ENCODE measurements at places on chromosomes 16 and 17.

DNA sequence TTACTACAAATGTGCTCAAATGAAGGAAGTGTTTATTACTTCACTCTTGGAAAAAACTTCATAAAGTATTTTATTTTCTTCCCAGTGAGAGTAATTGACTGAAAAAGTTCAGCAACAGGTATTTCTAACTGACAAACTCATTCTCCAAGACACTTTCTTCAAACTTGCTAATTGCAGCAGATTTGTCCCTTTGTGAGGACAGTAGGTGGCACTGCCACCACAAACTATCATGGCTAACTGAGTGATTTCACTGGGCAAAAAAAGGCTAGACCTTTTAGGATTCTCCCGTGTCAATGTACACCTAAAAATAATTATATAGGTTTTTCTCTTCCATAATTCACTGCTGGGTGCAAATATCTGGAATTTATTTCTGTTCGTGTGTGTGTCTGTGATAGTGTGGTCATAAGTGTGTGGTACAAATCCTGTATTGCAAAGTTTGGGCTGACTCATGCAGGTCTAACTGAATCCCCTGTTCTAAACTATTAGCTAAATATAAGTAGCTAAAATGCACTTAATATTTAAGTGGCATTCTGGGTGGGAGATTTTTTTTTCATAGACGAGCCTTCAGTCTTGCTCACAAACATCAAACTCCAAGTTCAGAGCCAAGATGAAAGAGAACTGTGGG, 3.9 kb downstream of the HS3ST3A1 start:
- peak; percentile 65 for DNase-seq

DNA sequence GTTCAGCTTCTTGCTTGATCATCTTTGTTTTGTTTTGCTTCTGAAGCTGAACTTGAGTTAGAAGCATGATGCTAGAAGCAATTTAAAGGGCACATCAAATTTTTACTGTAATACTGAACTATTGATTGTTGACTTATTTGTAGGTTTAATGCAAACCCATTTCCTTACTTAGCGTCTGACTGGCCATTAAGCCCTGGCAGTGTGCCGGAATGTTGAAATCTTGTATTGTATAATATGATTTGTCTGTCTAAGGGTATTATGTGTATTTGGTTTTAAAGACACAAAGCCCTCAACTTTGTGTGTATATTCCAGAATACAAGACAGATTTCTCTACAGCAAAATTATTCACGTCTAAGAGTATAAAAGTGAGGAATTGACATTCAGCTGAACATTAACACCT, 39.7 kb downstream of the NUP93 start:
- no peak for DNase-seq

GRCh38 chr16:48565752-48566151, 44.2 kb downstream of the N4BP1 start:
- no peak for DNase-seq

GRCh38 chr16:80656711-80657150, 115.9 kb downstream of the DYNLRB2 start:
- no peak for DNase-seq

DNA sequence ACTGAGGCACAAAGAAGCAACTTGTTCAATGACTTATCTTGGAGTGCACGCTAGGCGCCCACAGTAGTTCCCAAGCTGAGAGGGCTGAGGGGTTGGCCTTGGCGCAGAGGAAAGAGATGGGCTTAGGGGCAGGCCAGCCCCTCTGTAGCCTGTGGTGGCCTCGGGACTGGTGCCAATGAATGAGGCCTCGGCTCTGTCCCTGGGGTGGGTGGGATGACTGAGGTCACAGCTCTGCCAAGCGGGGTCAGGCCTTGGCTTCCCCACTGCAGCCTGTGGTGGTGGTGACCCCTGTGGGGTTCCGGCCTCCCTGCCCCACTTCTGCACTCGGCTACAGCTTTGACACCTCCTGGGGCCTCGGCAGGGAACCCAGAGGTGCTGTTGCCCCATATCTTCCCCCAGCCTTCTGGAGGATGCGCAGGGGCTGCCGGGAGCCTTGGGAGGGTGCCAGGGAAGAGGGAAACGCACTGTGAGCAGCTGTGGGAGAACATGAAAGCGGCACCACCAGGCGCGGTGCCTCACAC, 46.0 kb downstream of the BEAN1 start:
- no peak for DNase-seq

DNA sequence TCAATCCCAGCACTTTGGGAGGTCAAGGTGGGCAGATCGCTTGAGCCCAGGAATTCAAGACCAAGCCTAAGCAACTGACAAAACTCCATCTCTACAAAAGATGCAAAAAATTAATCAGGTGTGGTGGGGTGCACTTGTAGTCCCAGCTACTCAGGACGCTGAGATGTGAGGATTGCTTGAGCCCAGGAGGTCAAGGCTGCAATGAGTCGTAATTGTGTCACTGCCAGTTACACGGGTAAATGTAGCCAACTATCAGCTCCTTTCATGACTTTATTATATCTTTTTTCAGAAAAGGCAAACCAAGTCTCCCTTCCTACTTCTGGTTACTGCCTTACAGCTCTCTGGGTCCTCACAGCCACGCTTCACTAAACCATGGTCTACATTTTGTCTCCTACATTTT, 4.0 kb downstream of the SDF2 start:
- DNase-seq, result peak; percentile 64

GRCh38 chr17:28421787-28422305, 15.8 kb upstream of the SLC46A1 start:
- DNase-seq, result no peak

- DNase-seq, result no peak
Measured at GRCh38 chr17:29368926-29369325, 21.2 kb upstream of the TAOK1 start.

DNA sequence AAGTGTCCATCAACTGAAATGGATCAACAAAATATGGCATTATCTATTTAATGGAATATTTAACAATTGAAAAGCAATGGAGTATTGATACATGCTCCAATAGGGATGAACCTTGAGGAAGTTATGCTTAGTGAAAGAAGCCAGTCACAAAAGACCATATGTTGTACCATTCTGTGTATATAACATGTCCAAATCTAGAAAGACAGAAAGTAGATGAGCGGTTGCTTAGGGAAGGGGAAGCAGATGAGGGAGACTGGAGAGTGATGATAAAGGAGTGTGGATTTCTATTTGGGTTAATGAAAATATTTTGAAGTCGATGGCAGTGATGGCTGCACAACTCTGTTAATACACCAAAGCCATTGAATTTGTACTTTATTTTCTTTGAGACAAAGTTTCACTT, 8.5 kb upstream of the ERN1 start:
- no peak for DNase-seq

DNA sequence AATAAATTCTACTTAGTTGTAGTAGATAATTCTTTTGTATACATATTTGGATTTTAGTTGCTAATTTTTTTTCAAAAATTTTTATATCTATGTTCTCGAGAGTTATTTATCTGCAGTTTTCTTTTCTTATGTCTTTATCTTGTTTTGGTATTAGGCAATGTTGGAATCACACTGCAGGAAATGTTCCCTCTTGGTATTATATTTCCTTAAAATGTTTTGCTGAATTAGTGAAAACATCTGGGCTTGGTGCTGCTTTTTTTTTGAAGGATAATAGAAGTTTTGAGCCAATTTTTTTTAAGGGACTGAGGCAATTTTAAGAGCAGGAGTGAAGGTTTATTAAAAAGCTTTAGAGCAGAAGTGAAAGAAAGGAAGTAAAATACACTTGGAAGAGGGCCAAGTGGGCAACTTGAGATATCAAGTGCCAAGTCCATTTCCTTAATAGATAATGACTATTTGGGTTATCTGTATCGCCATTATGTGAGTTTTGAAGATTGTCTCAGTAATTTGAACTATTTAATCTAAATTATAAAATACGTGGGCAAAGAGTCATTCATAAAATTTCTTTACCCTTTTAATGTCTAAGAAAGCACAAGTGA, 1390.1 kb upstream of the CDH8 start:
- no peak for DNase-seq

DNA sequence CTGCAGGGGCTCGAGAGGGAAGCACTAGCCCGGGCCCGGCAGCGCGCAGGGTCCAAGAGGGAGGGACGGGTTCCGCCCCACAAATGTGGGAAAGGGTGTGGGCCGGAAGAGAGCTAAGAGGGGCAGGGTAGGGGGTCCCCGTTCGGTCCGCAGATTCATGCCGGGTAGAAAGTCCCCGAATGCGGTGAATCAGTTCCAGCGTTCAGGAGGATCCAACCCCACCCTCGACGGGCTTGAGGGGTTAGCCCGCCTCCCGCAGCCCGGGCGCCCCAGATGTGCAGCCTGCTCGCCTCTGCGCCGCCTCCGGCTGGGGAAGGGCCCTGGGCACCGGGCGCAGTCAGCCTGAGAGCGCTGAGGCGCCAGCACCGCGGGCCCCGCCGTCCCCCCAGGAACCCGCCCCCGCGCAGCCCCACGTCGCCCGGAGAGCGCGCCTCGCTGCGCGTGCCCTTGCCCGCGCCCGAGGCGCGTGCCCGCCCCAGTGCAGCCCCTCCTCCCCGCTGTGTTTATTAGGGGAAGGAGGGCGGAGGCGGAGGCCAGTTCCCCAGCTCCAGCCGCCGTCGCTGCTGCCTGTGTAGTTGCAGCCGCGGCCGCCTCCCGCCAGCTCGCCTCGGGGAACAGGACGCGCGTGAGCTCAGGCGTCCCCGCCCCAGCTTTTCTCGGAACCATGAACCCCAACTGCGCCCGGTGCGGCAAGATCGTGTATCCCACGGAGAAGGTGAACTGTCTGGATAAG, at the start of gene LASP1:
Gene LASP1, plus strand, starts transcription at position 533 of the 733 bp plus-strand sequence. Its CDS starts 132 bp downstream, at position 665.
- peak; percentile 91 for DNase-seq

DNA sequence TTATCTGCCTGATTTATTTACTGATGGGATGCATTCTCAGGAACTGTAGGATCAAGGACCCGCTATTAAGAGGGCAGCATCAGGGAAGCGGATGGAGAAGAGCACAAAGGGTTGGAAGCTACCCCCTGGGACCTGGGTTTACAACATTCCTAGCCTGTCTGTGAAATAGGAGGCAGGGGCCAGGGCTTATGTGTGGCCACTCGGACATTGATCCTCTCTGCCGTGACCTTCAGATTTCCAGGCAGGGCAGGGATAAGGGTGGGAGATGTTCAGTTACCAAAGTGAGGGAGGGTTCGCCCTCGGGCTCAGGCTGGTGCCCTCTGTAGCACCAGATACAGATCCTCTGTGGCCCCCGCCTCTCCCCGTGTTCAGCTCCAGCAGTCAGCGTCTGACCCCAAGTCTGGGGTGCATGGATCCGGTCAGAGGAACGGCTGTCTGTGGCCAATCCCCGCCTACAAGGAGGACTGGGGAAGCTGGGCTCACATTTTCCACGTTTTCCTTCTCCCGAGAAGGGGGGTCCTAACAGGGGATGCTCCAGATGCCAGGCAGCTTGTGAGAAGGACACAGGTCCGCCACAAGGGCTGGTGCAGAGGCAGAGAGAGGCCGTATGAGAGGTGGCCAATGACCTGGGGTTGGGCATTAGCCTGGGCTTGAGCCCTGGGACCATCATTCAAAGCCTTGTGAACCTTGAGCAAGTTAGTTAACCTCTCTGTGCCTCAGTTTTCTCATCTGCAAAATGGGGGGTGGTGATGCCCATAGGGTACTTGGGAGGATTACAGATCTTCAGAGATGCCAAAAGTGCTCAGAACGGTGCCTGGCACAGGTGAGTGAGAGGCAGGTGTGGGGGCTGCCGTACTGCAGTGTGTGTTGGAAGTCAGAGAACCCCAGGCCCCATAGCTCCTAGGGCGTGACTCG, 48.3 kb downstream of the ATP2C2 start:
- no peak for DNase-seq

- no peak for DNase-seq
Measured at GRCh38 chr17:35051183-35051578, 12.3 kb downstream of the RFFL start.

DNA sequence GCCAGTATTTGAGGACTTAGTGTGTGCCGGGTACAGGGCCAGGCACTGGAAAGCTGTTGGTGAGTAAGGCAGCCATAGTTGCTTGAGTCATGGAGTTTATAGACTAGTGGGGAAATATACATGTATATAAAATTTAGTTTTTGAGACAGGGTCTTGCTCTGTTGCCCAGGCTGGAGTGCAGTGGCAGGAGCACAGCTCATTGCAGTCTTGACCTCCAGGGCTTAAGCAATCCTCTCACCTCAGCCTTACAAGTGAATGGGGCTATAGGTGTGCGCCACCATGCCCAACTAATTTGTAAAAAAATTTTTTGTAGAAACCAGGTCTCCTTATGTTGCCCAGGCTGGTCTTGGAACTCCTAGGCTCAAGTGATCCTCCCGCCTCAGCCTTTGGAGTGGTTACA, 2.4 kb downstream of the PDP2 start:
- no peak for DNase-seq

- DNase-seq, result no peak
Measured at GRCh38 chr17:4766201-4766600, 5.5 kb upstream of the TM4SF5 start.

GRCh38 chr17:55334881-55335540, 70.3 kb downstream of the HLF start:
- no peak for DNase-seq

GRCh38 chr16:17312094-17312710, 158.6 kb downstream of the XYLT1 start:
- DNase-seq, result no peak

DNA sequence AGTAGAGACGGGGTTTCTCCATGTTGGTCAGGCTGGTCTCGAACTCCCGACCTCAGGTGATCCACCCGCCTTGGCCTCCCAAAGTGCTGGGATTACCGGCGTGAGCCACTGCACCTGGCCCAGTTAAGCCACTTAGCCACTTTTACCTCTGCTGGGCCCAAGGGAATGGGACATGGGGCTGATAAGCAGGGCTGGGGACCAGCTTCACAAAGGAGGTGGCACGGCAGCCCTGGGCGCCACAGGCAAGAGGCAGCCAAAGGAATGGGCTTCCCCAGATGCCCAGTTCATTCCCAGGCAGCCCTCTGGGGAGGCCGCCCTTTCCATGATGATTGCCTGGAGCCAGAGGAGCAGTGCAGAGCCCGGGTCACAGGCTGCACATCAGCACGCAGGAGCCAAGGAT, 5.0 kb upstream of the CYB561 start:
- DNase-seq, result no peak

- DNase-seq, result no peak
Measured at GRCh38 chr17:74244128-74244527, 29.9 kb upstream of the DNAI2 start.

DNA sequence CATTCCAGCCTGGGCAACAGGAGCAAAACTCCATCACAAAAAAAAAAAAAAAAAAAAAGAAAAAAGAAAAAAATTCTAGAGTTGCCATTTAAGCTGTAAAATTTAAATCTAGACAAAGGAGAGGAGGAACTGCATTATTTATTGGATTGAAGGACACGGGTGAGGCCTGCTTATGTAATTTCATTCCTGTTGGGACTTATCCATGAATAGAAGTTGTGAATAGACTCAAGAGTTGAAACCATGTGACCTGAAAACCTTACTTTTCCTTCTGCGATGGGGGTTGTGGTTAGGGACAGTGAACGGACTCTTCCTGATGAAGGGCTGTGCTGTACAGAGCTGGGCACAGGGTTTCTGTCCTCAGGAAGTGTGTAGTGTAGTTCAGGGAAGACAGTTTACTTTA, 22.5 kb downstream of the BANP start:
- DNase-seq, result no peak

Measured in EL (cell line).